ENCODE measurements at places on chromosomes 12 and 14.

DNA sequence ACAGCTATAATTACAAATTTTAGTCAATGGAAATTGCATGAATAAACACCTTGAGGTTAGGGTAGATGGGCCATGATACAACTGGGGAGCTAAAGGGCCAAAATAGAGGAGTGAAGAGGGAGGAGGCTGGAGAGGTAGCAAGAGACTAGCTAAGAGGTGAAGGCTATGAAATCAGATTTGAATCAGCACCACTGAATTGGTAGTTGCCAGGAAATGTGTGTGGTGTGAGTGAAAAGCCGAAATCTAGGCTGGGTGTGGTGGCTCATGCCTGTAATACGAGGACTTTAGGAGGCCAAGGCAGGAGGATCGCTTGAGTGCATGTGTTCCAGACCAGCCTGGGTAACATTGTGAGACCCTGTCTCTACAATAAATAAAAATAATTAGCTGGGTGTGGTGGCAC, 22.7 kb downstream of the YY1 start:
- DNase-seq, result no peak

DNA sequence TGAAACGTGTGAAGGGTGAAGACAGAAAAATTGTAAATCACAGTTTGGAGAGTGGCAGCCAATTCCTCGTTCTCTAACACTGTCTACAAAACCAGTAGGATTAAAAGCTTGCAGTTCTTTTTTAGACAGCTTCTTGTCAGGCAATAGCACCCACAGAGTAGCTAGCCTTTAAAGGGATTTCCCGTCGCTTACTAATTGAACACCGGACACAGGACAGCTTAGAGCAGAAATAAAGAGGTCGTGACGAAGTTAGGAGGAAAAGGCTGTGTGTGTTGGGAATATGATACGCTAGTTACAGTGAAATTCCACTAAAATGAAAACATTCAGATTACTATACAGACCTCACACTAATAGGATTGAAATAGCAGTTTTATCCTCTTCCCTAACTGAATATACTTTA, 149.1 kb upstream of the FLRT2 start:
- no peak for DNase-seq

- DNase-seq, result no peak
Observed at GRCh38 chr14:58408681-58409215, 13.0 kb downstream of the TOMM20L start.

- no peak for DNase-seq
Observed at GRCh38 chr12:113837528-113838296, 128.4 kb downstream of the RBM19 start.

DNA sequence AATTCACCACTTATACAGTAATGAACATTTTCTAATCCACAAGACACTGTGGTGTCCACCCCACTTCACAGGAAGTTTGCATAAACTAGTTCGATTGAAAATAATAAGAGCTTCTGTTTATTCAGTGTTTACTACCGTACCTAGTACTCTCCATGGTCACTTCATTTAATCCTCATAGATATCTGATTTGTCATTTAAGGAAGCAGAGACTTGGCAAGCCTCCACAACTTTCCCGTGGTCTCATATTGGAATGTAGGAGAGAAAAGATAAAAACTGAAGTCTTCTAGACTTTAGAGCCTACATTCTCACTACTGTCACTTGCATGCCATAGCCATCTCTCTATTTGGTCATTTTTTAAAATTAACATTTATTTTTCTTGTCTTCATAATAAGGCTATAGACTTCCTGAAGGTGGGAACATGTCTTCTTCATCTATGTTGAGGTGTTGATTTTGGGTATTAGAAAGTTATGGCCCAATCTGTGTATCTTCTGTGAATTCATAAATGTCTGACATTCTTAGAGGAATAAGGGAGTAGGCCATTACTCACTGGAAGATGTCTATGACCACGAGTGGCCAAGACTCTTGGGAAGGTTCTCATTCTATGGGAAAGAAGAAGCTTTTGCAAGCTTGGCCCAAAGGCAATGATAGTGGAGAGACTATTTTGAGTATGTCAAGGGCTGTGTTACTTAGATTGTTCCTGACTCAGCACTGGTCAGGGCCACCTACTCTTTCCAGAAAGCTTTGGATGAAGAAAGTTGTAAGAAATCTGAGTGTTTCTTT, 423.7 kb downstream of the LRIG3 start:
- DNase-seq, result no peak

GRCh38 chr12:45760333-45760732, 30.8 kb downstream of the ARID2 start:
- DNase-seq, result no peak

GRCh38 chr12:123396954-123397353, 13.0 kb downstream of the KMT5A start:
- no peak for DNase-seq
